ENCODE measurements at places on chromosomes 6 and 20. TPM values are rescaled to one million over a fixed set of nuclear protein-coding genes. Genes with fewer than 3 reads are reported as not detected.
A peak's percentile ranks its signal among the peaks of the same experiment; 100 is the strongest.

- no peak for DNase-seq
Observed at GRCh38 chr6:16149305-16149704, 20.4 kb downstream of the MYLIP start.

GRCh38 chr20:2700913-2701620 is 8.5 kb downstream of the EBF4 start:
- DNase-seq = peak; percentile 46

GRCh38 chr6:5832668-5833067 is 174.1 kb downstream of the NRN1 start:
- no peak for DNase-seq

DNA sequence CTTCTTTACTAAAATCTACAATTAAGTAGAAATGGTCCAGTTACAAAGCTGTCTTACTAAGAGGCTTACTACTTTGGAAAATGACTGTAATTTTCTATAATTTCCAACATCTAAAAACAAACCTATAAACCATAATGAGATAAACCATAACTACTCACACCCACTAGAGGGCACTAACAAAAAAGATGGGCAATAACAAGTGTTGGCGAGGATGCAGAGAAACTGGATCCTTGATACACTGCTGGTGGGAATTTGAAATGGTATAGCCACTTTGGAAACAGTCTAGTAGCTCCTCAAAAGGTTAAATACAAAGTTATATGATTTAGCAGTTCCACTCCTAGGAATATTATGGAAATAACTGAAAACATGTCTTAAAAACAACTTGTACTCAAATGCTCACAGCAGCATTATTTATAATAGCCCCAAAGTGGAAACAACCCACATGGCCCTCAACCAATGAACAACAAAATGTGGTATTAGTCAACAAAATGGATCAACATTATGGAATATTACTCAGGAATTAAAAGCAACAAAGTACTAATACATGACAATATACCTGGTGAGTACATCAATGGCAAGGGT is 50.6 kb downstream of the GJA10 start:
- DNase-seq = no peak

GRCh38 chr6:169533301-169534038 is 168.4 kb downstream of the WDR27 start:
- no peak for DNase-seq

GRCh38 chr20:50726955-50727791 is 4.2 kb upstream of the PARD6B start:
- no peak for DNase-seq

- DNase-seq = no peak
Observed at GRCh38 chr6:164086076-164086887, 671.8 kb downstream of the QKI start.

GRCh38 chr6:161918109-161918531 is 644.3 kb upstream of the AGPAT4 start:
- DNase-seq = no peak

Gene HLA-F
- 21.1 TPM for total RNA-seq

Gene TJAP1
- 22.0 TPM for total RNA-seq

Gene SLC22A3
- 0.35 TPM for total RNA-seq

Gene PPT2
- total RNA-seq = 27.0 TPM

Gene PROKR2
- total RNA-seq = not detected
